ENCODE measurements at places on chromosomes 12 and 14.

DNA sequence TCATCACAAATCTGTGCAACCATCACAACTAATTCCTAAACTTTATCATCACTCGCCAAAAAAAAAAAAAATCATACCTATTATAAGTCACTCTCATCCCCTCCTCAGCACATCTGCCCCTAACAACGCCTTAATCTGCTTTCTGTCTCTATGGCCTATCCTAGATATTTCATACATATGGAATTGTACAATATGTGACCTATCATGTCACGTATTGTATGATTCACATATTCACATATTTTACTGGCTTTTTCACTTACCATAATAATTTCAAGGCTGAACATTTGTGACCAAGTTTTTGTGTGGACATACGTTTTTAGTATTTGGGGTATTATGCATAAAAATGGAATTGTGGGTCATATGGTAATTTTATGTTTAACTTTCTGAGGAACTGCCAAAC, 400.7 kb downstream of the DAD1 start:
- no peak for DNase-seq

GRCh38 chr12:40663781-40664180, 28.5 kb upstream of the CNTN1 start:
- DNase-seq = no peak

- DNase-seq = no peak
Measured at GRCh38 chr14:89466484-89466883, 49.5 kb upstream of the FOXN3 start.

GRCh38 chr12:122422730-122423257, 325 bp upstream of the CLIP1 start:
- DNase-seq = peak; percentile 70

DNA sequence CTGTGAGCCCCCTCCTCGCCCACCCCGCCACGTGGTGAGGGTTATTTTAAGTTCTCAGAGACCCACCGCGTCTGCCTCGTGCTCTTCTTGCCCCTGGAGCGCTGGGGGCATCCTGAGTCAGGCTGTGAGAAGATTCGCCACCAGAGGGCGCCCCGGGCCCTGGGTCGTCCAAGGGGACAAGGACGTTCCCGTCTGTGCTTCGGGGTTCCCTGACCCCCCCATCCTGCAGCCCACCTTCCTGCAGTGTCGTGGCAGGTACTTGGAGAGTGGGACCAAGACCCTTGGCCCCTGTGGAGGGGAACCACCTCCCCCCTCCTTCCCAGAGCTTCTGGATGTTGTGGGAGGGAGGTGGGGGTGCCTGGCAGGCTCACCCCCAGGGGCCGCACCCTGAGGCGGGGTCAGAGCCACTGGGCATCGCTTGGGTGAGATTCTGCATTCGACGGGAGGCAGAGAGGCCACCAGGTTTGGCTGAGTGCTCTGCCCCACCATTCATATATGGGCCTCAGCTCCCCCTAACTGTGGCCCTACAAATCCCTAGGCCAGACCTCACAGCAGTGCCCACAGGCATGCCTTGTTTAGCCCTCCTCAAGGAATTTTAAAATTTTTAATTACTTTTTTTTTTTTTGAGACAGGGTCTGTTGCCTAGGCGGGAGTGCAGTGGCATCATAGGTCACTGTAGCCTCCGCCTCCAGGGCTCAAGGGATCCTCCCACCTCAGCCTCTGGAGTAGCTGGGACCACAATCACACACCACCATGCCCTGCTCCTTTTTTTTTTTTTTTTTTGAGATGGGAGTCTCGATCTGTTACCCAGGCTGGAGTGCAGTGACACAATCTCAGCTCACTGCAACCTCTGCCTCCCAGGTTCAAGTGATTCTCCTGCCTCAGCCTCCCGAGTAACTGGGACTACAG, 17.0 kb downstream of the RHOF start:
- peak; percentile 42 for DNase-seq

- no peak for DNase-seq
Measured at GRCh38 chr12:68959143-68959858, 26.3 kb upstream of the CPM start.

DNA sequence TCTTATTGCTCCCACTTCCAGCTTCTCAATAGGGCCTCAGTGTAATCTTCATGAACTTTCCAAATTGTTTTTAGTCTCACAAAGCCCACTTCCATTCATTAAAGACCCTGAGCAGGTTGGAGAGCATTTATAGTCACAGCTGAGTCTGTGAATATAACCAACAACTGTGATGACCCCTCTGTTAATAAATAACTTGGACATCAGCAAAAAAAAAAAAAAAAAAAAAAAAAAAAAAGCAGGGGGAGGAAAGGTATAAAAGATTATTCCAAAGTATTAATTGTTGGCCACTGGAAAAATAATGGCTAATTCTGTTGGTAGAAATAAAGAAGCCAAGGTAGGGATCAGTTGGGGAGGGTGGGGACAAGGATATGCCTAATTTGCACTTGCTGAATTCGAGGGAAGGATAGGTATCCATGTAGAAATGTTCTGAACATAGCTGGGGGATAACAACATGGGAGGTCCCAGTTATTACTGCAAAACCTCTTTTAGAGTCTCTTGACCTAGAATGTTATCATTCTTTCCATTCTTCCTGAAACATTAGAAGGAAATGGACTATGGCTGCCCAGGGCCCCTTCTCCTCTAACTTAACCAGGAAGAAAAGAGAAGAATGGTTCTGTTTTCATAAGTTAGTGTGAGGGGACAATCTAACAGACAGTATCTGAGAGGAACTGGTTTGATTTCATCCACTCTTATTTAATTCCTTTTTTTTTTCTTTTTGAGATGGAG, 56.5 kb downstream of the SAMD4A start:
- DNase-seq = no peak

DNA sequence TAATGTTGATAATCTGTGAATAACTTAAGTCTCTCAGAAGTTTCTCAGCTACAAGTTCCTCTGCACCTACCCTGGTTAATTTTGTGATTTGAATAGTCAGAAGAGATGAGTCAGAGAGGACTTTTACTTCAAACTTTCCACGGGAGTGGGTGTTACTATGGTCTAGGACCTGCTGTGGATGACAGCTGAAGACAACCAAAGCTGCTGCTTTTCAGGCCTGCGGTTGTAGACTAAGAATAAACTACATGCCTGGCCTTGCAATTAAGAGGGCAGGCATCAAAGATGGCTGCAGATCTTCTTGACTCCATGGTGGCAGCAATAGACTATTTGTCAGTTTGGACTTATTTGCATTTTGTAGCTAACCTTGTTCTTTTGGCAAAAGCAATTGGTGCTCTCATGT, 227.1 kb upstream of the KRR1 start:
- DNase-seq = peak; percentile 35

DNA sequence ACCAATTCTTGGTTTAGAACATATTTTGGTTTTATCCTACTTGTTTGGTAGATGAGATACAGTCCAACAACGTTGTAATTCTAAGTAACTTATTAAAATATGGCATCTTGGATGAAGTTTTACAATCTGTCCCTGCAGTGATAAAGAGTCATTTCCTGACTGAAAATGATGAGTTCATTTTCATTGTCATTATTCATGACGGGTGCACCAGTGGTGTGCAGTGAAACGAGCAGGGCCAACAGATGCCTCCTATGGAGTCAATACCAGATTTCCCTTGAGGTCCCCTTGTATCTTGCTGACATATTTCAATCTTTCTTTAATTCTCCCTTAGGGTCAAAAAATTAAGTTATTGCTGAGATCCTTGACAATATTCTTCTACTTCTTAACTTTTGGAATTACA, 438.5 kb downstream of the LRIG3 start:
- DNase-seq = no peak

- DNase-seq = no peak
Measured at GRCh38 chr12:47737936-47738594, 12.8 kb upstream of the ENDOU start.

- DNase-seq = no peak
Measured at GRCh38 chr14:66041582-66041981, 444.6 kb upstream of the CCDC196 start.

DNA sequence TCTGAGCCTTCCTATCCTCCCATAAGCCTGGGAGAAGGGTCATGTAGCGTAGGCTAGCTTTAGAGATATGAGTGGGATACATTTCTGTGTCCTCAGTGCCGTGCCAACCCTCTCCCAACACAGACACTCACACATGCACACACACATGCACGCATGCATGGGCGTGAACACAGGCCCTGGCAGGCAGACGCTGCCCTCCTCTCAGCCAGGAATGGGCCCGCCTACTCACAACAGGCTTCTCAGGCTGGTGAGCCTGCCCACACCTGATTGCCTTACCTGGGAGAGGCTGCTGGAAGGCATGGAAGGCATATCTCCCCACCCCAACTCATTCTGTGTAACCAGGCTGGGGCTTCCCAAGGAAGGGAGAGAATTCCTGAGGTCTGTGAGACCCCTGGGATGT, 12.8 kb upstream of the ACVR1B start:
- no peak for DNase-seq

DNA sequence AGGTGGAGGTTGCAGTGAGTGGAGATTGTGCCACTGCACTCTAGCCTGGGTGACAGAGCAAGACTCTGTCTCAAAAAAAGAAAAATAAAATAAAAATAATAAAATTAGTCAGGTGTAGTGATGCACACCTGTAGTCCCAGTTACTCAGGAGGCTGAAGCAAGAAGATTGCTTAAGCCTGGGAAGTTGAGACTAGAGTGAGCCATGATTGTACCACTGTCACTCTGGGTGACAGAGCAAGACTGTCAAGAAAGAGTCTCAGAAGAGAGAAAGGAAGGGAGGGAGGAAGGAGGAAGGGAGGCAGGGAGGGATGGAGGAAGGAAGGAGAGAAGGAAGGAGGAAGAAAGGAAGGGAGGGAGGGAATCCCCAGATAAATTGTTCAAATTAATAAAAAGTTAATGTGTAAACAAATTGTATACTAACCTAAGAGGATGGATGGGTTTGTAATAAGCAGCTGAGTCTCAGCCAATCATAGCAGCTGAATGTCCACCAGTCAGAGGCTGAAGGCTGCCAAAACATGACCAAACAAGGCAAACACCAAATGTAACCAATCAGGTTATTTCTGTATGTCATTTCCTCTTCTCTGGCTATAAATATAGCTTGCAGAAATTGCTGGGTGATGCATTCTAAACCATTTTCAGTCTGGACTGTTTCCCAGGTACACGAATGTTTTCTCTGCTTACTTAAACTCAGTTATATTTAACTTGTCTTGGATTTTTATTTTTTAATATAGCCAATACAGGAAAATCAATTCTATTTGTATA, 6.1 kb upstream of the CDCA4 start:
- peak; percentile 62 for DNase-seq

GRCh38 chr12:2833810-2834209, 1.0 kb downstream of the NRIP2 start:
- no peak for DNase-seq

- peak; percentile 42 for DNase-seq
Measured at GRCh38 chr12:71426300-71427047, 13.1 kb upstream of the LGR5 start.

DNA sequence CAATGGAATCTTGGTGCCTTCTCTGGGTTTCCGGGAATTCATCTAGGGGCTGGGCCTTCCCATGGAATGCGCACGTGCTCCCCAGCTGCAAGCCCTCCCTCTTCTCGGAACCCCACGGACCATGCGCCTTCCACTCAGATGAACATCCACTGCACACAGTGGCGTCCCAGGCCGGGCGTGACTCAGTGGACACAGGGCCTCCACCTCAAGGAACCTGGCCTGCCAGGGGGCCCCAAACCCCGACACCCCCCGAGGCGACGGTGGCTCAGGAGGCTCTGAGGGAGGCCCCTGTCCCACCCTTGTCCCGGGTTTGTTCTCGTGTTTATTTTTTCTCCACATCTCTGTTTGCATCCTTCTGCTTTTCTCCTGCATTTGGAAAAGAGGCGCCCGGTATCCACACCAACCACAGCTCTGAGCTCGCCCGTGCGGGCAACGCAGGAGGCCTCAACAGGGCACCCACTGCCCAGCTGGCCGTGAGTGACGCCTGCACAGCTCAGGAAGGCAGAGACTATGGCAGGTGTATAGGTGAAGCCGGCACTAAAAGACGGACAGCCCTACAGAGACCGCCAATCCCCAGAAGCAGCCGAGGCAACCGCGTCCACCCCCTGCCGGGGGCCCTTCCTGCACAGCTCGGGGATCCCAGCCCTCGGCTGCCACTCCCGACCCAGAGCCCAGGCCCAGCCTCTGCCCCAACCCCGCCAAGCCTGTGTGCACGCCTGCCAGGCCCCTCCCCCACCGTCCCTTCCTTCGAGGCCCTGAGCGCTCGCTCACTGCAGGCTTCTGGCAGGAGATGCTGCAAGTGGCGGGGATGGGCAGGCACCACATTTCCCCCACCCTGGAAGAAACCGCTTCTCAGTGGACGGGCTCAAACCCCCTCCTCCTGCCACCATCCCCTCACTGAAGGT, 23.8 kb upstream of the GALNT9 start:
- no peak for DNase-seq

DNA sequence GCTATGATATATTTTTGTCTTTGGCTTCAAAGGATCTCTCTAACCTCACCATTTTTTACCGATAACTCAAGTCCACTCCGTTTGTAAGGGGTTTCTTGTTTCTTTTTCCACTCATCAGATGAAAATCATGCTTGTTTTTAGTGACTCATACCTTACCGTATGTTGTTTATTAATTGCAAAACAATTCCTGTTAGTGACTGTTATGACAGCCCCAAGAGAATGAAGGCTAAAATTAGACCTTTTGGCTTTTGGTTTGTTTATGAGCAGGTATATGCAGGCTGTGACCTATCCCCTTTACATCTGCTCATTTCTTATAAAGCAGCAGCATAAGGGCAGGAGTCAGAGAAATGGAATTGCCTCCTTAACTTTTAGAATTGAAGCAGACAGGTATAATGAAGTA, 319.8 kb downstream of the CEP128 start:
- peak; percentile 91 for DNase-seq

DNA sequence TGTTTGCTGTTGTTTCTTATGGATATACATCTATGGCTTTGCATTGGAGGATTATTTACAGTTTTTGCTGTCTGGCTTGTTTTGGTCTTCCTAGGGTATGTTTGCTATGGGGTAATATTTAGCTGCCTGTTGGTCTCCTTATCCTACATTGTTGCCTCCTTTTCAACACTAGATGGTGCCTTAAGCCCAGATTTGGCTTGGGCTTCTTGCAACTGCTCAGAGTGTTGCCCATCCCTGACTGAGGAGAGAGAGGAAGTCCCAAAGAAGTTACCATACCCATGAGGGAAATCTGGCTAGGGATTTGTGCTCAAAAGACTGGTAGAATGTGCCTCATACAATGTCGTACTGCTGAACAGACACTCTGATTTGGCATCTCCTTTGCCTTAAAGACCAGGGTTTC, 94.6 kb upstream of the MUCL1 start:
- DNase-seq = peak; percentile 26

DNA sequence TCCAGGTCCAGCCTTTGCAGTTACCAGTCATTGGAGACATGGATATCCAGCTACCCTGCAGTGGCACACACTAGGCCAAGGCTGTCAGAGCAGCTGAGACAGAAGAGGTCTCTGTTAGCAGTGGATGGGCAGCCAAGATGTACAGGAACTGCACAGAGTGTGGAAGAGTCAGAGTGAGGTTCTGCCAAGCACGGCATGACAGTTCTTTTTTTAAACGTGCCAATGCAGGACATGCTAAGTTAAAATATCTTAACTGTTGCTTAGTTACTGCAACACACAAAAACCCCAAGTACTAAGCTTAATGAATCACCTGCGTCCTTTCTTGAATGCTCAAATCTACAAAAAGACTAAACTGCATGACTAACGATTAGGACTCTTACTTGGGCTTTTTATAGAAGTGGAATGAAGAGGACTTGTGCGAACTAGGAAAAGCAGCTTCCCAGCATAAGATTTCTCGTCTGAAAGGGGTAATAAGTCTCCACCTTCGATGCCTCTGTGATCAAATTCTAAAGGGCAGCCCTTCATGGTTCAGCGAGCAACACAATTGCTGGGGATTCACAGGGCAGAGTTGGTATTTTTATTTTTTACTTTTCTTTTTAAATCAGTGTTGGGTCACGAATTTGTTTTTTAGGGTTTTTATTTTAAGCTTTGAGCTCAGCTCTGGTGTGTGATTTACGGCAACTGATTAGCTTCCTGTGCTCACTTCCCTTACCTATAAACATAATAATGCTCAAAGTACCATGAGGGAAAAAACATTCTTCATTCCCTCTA, 20.6 kb downstream of the MAPK1IP1L start:
- peak; percentile 86 for DNase-seq

All from iris pigment epithelial cell (primary cell).